Tracheal epithelial cell (primary cell): ENCODE measurements at places on chromosomes 2 and 18. TPM values are rescaled to one million over a fixed set of nuclear protein-coding genes. Genes with fewer than 3 reads are reported as not detected.

The SCYGR4 gene
- total RNA-seq, result not detected in 2 replicates

The REG1A gene
- total RNA-seq, result not detected in 2 replicates

The DUSP19 gene
- total RNA-seq, result 0.24 and 0.43 TPM in 2 replicates

The LOXHD1 gene
- total RNA-seq, result not detected in 2 replicates

The MC5R gene
- total RNA-seq, result not detected in 2 replicates

The ADI1 gene
- total RNA-seq, result 23.4 and 36.9 TPM in 2 replicates

The CPLX4 gene
- total RNA-seq, result 0.24 TPM in 1 of 2 replicates, not detected in the other
